NCI-H1930 (cell line): ENCODE measurements at places on chromosomes 5 and 9.

DNA sequence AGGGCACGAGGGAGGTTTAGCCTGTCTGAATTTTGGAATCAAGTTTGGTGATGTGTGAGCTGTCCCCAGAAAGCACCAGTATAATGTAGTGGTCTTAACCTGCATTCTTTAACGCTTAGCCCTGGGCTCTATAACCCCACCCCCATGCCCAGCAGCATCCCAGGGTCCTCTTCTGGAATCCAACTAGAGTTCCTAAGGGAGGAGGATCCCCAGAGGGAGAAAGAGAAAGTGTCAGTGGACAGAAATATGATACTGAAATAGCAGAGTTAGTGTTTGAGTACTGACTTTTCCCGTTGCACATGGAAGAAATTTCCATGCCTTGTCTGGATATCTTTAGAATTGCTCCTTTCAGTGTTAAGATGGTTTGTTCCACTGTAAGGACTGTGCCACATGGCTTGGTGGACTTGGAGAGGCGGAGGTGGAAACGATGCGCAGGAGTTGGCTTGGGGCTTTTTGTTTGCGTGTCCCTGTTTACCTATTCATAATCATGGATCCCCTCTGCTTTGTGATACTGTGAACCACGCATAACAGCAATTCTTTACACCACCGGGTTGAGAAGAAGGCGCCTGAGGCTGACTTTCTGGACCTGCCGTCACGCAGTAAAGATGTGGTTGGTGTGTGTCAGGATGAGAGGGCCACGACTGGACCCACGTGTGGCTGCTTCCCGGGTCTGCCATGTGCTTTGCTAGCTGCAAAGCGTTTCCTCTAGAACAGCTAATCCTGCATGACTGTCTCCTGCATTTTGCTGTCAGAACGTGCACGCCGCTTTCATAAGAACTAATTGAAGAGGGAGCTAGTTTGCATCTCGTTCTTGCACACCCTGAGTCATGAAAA is 142.3 kb downstream of the SMARCA2 start:
- no peak for DNase-seq

DNA sequence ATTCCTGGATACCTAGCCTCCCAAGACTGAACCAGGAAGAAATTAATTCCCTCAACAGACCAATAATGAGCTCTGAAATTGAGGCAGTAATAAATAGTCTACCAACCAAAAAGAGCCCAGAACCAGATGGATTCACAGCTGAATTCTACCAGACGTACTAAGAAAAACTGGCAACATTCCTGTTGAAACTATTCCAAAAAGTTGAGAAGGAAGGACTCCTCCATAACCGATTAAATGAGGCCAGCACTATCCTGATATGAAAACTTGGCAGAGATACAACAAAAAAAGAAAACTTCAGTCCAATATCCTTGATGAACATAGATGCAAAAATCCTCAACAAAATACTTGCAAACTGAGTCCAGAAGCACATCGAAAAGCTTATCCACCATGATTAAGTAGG is 392.5 kb upstream of the GRAMD2B start:
- DNase-seq: no peak

DNA sequence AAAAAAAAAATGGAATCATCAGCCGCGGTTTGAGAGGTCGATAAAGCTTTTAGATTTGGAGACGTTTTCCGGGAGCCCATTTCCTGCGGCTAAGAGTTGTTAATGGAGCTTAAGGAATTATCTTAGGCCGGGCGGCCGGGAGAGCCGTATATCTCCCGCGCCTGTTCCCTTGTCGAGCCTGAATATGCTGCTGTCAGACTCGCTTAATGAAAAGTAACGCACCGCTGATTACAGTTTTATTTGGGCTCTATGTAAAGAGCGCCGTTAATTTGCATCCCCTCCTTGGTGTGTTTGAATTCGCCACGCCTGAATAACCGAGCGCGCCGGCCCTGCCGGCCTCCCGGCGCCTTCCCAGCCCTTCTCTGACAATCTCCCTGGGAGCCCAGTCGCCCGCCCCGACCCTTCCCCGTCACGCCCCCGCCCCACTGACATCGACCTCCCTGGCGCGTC is 7.9 kb downstream of the IRX4 start:
- no peak for DNase-seq

GRCh38 chr5:73661753-73662152 is 35.8 kb downstream of the ARHGEF28 start:
- DNase-seq: no peak

DNA sequence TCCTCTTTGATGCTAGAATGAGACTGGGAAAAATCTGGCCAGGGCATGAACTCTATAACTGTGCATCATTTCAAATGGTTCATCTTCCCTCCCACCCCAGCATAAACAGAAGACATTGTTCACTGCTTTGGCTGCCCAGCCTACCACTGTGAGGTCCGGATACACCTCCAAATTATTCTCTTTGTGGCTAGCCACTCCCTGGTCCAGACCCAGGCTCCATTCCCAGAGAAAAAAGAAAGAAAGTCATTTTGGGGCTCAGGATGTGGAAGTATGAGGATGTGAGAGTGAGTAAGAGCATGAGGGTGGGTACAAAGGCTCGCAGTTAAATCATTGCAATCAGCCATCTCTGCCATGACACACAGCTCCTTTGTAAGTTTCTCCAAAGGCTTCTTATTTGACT is 559.2 kb downstream of the PSAT1 start:
- DNase-seq: no peak

GRCh38 chr9:129685220-129685932 is 19.9 kb downstream of the PRRX2 start:
- no peak for DNase-seq

DNA sequence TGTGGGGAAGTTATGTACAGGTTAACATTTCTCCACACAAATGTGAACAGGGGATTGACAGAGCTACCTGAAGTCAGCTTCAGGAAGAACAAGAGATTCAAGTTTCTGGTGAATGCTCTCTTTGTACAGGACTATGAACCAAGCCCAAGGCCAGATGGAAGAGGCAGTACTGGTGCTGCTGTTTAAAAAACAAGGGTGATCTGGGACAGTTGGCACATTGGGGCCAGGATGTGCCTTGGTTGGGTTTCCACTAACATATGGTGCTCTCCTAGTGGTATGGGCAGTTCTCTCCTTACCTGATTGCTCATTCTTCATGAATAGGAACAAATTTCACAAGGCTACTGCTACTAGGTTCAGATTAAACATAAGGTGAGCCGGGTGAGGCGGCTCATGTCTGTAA is 40.0 kb downstream of the MTMR12 start:
- DNase-seq: no peak

- DNase-seq: peak; percentile 89
Measured at GRCh38 chr9:3468421-3469205, 57.2 kb downstream of the RFX3 start.

GRCh38 chr9:101671567-101671966 is 66.9 kb downstream of the GRIN3A start:
- no peak for DNase-seq

GRCh38 chr9:112032743-112033142 is 136.1 kb downstream of the UGCG start:
- DNase-seq: no peak

- no peak for DNase-seq
Measured at GRCh38 chr9:133529874-133530273, 4.6 kb upstream of the ADAMTSL2 start.

- DNase-seq: peak; percentile 40
Measured at GRCh38 chr9:13513716-13514444, 234.4 kb upstream of the MPDZ start.

DNA sequence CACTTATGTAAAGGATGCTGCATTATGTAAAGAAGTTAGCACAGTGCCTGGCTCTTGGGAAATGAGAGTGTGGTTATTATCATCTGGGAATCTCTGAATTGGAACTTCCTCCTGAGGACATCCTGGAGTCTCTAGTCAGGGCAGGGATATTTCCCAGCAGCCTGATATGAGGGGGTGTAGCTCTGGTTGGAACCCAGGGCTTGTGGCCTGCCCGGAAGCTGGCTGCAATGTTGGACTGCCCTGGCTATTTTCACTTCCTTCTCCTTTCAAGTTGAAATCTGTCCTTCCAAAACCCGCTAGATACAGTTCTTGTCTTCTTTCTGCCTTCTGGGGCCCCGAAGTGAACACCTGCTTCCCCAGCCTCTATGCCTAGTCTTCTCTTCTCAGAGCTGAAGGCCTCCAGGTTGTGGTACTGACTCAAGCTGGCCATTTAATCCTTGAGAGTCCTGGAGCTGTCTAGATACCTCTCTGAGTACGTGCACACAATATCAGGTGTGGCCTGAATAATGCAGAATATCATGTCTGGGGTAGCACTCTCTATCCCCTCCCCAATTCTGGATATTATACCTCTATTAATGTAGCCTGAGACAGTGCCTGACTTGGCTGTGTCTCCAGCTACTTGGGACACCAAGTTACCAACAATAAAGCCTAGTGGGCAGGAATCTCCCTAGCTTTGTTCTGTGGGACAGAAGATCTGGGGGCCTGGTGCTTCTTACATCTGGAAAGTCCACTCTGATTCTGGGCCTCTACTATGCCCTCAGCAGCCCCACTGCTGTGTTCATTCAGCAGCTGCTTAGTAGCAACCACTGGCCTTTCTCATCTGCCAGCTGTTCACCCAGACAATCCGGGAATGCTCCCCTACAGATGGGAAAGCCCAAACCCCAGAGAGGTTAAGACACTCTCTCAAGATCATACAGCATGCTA is 45.0 kb downstream of the SLC6A7 start:
- DNase-seq: no peak

GRCh38 chr5:22372376-22372775 is 480.8 kb downstream of the CDH12 start:
- DNase-seq: no peak

GRCh38 chr9:21681641-21682040 is 120.8 kb upstream of the MTAP start:
- no peak for DNase-seq

GRCh38 chr9:14806941-14807520 is 84.5 kb upstream of the CER1 start:
- DNase-seq: no peak

- DNase-seq: no peak
Measured at GRCh38 chr5:64576250-64576649, 70.4 kb downstream of the RGS7BP start.

- no peak for DNase-seq
Measured at GRCh38 chr9:89340332-89340731, 22.0 kb downstream of the SECISBP2 start.

- DNase-seq: no peak
Measured at GRCh38 chr9:37968228-37968701, 64.3 kb upstream of the SLC25A51 start.

GRCh38 chr5:132065351-132065937 is 5.0 kb downstream of the IL3 start:
- DNase-seq: peak; percentile 23

DNA sequence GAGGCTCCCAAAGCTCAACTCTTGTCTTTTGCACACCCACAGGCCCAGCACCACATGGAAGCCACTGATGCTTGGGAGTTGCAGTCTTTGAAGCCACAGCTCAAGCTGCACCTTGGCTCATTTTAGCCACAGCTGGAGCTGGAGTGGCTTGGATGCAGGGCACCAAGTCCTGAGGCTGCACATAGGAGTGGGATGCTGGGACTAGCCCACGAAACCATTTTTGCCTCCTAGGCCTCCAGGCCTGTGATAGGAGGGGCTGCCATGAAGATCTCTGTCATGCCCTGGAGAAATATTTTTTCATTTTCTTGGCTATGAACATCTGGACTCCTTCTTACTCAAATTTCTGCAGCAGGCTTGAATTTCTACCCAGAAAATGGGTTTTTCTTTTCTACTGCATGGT is 438.5 kb upstream of the TNC start:
- no peak for DNase-seq

- DNase-seq: no peak
Measured at GRCh38 chr9:5443850-5444249, 6.1 kb upstream of the PLGRKT start.

DNA sequence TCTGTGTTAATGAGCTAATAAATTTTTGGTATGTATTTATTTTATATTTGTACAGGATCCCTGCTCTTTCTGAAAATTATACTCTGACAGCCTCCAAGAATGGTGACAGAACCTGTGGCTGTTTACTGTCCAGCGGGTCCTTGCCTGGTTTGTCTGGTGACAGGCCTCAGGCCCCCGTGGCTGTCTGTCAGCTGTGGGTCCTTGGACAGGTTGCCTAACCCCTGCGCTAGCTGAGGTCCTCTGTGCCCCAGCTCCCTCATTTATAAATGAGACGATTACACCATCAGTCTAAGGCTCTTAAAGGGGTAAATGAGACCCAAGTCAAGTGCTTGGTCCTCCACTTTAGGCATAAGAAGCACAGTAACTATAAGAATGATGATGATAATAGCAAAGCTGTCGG is 125.1 kb upstream of the COL5A1 start:
- no peak for DNase-seq

GRCh38 chr5:167916261-167916691 is 375.2 kb upstream of the WWC1 start:
- no peak for DNase-seq

DNA sequence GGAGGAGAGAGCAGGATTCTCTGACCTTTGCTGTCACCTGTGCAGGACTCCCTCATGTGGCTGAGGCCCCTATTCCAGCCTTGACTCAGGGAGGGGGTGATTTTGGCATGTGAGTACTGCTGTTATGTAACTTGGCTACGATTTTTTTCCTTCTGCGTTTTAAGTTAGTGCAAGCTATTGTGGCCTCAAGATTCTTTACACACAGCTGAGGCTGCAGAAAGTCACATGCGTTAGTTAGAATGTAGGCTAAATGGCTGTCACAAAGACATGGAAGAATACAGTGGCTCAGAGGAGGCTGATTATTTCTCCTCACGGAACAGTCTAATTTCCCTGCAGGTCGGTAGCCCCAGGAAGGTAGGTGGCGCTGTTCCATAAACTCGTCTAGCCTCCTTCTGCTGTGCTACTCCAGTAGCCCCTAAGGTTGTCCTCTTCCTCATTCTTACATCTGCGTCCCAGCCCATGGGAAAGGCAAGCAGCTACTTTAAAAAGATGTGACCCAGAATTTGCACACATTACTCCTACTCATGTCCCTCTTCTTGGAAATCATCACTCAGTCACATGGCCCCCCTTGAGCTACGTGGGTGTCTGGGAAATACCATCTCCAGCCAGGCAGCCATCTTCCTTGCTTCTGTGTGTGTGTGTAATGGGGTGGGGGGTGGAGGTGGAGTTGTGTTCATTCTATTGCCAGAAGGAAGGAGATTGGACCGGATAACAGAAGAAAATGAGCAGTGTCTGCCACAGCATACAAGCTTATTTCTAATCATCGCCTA is 486.6 kb downstream of the CCDC171 start:
- no peak for DNase-seq

- DNase-seq: no peak
Measured at GRCh38 chr9:108707120-108707519, 148.7 kb downstream of the ACTL7B start.

DNA sequence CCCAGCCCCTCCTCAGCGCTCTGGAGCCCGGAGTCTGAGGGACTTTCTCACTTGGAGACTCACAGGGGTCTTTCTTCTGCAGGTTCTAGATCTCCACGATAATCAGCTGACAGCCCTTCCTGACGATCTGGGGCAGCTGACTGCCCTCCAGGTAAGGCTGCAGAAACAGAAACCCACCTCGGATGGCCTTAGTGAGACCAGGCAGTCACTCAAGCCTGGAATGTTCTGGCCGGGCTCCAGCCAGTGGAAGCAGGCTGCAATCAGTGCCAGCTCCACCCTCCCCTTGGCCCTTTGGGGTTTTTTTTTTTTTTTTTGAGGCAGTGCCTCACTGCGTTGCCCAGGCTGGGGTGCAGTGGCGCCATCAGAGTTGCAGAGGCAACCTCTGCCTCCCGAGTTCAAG is 7.6 kb downstream of the LRSAM1 start:
- DNase-seq: no peak
